ENCODE measurements at places on chromosomes 5 and 9.

GRCh38 chr5:610744-611730 is 1.1 kb upstream of the CEP72 start:
- no peak for DNase-seq

GRCh38 chr5:150503977-150504620 is 3.8 kb upstream of the NDST1 start:
- peak; percentile 43 for DNase-seq

GRCh38 chr5:173672891-173673290 is 56.4 kb upstream of the BOD1 start:
- no peak for DNase-seq

GRCh38 chr5:131532031-131532640 is 102.9 kb downstream of the RAPGEF6 start:
- peak; percentile 55 for DNase-seq
